ENCODE measurements at places on chromosomes 4 and X.

- DNase-seq: no peak
Measured at GRCh38 chr4:169412046-169412445, 141.3 kb upstream of the SH3RF1 start.

GRCh38 chrX:42809569-42809968, 31.6 kb upstream of the PPP1R2C start:
- no peak for DNase-seq

DNA sequence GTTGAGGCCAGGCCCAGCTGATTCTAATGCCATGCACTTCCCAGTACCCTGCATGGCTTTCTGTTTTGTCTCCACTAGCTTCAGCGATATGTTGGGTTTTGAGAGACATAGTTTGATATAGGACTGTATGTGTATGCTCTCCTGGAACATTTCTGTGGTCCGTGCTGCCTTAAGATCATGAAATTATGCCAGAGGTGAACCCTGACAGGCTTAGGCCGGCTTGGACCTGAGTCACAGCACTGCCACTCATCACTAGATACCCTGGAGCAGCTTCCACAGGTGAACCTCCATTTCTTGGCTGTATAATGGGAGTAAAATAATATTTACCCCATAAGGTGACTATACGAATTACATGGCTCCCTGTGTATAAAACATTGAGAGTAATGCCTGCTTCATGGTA, 6.4 kb downstream of the SGMS2 start:
- no peak for DNase-seq

- no peak for DNase-seq
Measured at GRCh38 chrX:1899841-1900240, 285.0 kb downstream of the ASMT start.

DNA sequence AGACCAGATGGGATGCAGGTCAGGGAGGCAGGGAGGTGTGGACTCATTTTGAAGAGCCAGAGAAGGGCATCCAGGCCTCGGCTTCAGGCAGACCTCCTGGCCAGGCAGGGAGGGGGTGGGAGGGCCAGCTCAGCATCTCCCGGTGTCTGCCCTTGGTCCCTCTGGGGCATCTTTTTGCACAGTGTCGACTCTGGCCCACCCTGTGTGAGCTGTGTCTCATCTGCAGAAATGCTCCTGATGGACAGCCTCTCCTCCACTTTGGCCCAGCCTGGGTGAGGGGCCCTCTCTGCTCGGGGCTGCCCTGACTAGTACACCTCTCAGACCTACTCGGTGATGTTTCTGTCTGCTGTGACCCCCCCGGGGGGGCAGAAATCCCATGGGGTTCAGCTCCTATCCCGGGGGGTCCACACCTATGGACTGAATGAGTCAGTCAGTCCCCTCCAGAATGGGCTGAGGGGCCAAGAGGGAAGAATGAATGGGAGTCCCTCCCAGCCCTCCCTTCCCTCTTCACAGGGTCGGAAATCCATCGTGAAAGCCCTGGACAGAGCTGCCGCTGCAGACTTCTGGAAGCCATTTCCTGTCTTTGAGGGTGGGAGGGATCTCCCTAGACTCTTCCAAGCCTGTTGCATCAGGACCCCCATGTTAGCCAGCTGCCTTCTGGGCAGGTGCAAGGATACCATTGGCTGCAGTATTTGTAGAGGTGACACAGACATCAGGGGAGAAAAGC, 196.7 kb upstream of the PSAPL1 start:
- DNase-seq: no peak

DNA sequence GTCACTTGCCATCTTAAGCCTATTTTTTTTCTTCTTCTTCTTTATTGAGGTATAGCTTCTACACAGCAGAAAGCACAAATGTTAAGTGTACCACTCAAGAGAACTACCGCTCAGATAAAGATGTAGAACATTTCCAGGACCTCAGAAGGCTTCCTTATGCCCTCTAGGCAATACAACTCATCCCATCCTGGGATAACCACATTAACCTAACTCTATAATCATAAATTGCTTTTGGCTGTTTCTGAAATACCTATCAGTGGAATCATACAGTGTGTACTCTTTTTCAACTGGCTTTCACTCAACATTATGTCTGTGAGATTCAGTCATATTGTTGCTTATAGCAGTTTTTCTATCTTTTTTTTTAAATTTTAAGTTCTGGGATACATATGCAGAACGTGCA, 51.7 kb downstream of the ARFIP1 start:
- no peak for DNase-seq

GRCh38 chr4:145498430-145498829, 16.8 kb downstream of the SMAD1 start:
- no peak for DNase-seq

DNA sequence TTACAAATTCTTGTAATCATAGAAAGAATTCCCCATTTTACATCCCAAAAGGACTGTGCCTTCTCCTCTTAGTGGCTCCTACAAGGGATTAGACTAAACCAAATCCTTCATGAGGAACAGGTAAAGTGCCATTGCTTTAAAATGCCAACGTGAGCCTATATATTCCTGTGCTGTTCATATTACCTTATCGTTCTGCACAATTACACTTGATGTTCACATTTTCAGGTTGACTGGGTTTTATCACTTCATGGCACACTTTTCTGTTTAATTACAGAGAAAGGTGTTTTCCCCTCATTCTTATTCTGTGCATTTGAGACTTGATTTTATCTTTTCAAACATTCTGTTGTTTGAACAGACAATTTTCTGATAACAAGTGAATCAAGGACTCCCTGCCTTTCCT, 645.6 kb upstream of the FTHL17 start:
- DNase-seq: no peak

Data from CD4-positive, alpha-beta T cell (primary cell).